ENCODE measurements at places on chromosomes 13 and 19.

DNA sequence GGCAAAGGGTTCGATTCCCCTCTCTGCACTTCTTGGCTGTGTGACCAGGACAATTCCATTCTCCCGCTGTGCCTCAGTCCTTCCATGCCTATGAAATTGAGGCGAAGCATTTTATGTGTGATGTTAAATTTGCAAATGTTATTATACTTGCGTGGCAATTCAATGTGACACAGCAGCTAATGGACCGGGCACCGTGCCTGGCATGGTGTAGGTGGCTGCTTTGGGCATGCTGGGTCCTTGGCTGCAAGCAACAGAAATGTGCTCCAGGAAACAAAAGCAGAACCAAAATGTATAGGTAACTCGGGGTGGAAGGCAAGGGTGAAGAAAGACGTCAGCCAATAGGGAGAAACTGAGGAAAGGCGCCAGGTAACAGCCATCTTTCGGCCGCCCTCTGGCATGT, 37.1 kb downstream of the TINCR start:
- no peak for DNase-seq

DNA sequence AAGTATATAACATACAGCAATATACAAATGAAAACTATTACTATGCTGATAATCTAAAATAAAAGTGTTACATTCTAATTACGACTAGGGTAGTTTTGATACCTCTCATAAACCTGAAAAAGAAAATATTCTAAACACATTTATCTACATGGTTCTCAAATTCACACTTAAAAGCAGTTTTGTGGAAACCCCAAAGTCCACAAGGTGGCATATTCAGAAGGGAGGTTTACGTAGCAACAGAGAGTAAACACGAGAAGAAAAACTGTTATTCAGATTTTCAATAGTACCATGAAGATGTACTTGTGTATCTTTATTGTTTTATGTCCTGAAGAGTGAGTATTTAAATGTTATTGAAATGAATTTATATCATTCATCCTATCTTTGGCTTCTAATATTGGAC, 275.9 kb upstream of the KLHL1 start:
- no peak for DNase-seq

DNA sequence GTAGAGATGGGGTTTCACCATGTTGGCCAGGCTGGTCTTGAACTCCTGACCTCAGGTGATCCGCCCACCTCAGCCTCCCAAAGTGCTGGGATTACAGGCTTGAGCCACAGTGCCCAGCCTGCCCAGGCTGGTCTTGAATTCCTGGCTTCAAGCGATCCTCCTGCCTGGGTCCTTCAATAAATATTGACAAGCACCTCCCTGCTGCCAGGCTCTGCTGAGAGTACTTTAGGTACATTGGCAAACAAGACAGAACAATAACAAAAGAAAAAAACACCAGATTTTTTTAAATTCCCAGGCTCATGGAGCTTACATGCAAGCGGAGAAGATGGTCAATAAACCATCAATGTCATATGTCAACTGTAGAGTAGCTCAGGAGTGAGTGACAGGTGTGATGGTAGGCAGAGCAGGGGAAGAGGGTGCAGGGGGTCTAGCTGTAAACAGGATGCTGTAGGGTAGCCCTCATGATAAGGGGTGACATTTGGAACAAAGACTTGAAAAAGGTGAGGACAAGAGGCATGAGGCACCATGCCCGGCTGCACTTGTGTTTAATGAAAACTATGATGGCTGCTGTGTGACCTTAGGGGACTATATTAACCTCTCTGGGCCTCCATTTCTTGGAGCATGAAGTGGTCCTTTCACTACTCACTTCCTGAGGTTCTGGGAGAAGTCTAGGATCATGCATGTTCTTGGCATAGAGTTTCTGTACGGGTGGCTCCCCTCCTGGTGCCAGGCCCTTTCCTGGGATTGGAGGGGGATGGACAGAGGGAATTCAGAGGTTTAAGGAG, 19.6 kb downstream of the SULT2B1 start:
- DNase-seq: no peak

DNA sequence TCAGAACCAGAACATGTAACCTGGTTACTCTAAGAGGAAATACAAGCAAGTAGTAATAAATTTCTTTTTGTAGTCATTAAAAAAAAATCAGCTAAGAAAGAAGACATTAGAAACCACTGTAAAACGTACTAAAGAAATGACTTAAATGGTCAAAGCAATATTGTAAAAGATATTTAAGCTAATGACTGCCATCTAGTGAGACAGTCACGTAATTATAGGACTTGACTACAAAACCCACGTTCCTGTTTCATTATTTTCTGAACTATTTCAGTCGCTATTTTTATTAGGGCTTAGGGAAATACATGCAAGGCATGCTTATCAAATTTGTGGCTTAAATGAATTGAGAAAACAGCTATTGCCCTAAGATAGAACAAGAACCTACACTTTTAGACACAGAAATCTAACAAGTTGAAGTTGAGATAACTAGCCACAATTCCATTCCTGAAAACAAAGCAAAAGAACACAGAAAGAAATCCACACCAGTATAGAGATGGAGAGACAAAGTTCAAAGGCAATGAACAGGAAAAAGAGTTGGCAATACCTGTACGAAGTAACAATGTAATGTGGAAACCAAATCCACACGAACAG, 17.9 kb downstream of the ALG5 start:
- DNase-seq: no peak

- DNase-seq: no peak
These were observed 49.8 kb downstream of the KLF2 start for GRCh38 chr19:16374436-16374835.

- no peak for DNase-seq
These were observed 1139.3 kb downstream of the DIAPH3 start for GRCh38 chr13:59024434-59024833.

DNA sequence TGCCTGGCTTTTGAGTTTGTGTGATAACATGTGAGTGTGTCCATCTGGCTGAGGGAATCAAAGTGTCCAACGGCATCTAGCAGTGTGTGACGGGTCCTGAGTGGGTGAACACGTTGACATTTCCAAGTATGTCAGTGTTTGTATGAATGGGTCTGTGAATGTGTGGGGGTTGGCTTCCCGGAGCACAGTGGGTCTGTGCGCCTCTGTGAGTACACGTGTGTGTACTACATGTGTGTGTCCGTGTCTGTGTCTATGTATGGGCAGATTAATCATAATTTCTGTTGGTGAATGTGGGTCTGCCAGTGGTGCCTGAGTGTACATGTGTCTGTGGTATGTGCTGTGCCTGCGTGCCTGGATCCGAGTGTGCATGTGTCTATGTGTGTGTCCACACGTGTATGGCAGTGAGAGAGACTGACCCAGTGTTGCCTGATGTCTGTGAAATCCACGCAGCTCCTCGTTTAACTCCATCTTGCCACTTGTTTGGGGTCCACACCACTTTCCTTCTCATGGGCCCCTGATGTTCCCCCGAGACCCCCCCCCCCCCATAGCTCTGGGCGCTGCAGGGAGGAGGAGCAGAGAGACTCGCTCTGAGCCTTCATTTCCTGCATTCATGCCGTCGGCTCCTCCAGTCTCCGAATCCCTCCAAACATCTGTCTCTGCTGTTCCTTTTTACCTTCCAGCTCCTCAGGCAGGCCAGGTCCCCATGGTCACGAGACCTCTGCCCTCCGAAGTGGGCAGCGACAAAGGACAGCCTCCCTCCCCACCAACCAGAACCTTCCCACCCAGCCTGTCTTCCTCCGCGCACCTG, 5.3 kb downstream of the CCDC8 start:
- DNase-seq: no peak

DNA sequence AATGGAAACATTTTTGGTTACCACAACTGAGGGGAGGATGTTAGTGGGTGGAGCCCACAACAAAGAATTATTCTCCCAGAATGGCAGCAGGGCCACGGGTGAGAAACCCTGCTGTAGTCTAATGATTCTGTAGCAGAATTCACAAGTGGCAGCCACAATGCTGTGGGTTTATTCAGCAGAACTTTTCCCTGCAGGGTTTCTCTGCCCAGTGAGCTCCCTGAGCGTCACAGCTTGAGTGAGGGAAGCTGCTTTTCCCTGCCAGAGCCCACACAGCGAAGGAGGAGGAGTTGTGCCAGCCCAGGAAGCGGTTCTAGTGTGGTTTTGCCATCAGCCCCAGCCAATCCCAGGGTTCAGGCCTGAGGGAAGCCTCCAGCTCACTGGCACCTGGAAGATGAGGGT, 4.4 kb downstream of the ATP12A start:
- no peak for DNase-seq

GRCh38 chr13:110387451-110388107, 80.5 kb downstream of the COL4A2 start:
- DNase-seq: peak; percentile 85

DNA sequence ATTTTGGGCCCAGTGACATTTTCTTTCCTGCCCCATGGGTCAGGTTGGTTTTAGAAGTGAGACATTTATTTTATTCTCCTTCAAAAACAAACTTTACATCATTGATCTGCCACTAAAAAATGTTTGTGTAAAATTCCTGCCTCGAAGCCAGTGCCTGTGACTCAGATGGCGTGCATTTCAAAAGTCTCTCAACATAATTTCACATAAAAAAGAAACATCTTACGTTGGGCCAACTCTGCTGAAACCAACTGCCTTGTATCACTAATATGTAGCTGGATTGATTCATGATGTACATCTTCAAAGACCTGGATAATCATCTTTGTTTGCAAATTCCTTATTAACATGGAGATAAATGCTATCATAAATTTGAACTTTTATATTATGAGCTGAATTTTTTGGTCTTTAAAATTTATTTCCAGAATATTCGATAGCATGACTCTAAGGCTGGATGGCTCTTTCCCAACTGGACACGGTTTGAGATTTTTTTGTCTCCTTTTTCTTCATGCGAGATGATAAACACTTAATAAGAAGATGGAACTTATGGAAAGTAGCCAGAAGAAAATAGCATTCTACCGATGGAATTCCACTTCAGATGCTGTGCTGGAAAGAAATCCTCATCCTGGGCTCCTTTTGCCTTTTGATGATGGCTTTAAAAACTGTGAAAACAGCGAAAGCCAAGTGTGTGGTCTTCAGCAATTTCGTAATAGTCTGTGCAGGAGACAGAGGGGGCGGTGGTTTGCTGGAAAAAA, 420.5 kb downstream of the FGF9 start:
- DNase-seq: no peak

DNA sequence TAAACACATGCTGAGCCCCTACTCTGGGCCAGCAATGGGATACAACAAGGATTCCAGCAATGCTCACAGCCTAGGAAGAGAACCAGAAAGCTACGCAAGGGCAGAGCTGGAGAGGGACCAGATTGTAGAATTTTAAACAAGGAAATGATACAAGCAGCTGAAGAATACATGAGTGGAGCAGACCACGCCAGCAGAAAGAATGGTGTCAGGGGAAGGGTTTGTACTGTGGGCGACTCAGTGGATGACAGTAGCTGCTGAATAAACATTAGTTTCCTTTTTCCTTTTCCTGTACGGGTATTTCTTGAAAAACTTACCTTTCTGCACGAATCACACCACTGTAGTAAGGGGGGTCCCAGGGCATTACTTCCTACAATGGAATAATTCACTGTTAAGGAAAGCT, 30.7 kb downstream of the MIPEP start:
- DNase-seq: no peak

GRCh38 chr13:24910502-24911132, 146.6 kb downstream of the RNF17 start:
- no peak for DNase-seq

DNA sequence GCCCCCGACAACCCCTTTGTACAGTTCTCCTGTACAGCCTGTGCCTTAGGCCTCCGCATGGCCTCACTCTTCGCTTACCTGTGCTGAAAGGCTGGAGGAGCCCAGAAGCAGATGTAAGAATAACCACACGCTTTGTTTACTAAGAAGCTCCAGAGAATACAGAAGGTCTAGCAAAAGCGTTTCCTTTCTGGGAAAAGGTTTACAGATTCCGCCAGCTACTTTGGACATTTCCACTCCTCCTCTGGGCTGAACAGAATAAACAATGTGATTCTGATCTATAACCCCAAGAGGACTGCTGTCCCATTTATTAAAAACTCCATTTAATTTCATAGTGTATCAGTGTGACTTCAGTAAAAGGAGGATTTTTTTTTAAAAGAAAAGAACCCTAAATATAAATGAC, 339.2 kb downstream of the DNAJC15 start:
- DNase-seq: no peak

- DNase-seq: no peak
These were observed 108.2 kb downstream of the EDNRB start for GRCh38 chr13:77810430-77810829.

DNA sequence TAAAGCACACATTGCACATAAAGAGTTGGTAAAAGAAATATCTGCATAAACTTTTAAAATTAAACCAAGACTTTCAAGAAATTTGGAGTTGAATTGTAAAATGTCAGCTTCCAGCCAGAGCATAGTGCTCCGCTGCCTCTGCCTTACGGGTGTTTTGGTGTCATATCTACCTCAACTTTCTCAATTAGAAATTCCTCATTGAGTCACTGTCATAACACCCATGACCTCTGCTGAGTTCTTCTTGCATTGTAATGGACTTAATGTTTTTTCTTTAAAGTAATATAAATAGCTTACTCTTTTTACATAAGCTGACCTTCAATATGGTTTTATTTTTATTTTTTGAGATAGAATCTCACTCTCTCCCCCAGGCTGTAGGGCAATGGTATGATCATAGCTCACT, 551.0 kb upstream of the NBEA start:
- DNase-seq: no peak

GRCh38 chr19:7931221-7932061, 5.5 kb upstream of the CTXN1 start:
- DNase-seq: no peak

DNA sequence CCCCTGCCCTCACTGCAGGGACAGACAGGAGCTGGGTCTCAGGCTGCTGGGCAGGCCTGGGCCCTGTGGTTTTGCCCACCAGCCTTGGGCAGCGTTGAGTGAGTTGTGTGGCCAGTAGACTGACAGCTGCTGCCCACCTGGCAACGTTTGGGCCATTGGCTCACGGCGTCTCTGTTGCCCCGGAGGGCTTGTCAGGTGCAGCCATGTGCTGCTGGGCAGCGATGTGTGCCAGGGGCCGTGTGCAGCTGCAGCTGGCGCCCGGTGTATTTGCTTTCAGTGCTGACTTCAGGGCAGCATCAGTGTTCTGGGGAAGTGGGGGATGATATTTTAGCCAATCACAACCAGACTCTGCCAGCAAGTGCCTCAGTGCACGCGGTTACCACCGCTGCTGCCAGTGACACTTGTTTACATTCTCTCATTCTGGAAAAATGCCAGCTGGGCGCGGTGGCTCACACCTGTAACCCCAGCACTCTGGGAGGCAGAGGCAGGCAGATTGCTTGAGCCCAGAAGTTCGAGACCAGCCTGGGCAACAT, 10.6 kb downstream of the FZR1 start:
- no peak for DNase-seq

- DNase-seq: peak; percentile 59
These were observed 5.6 kb downstream of the C5AR1 start for GRCh38 chr19:47315125-47315821.

- no peak for DNase-seq
These were observed 45.9 kb upstream of the ATP11A start for GRCh38 chr13:112643759-112644459.

- no peak for DNase-seq
These were observed 120.9 kb downstream of the DLEU7 start for GRCh38 chr13:50722440-50723125.

DNA sequence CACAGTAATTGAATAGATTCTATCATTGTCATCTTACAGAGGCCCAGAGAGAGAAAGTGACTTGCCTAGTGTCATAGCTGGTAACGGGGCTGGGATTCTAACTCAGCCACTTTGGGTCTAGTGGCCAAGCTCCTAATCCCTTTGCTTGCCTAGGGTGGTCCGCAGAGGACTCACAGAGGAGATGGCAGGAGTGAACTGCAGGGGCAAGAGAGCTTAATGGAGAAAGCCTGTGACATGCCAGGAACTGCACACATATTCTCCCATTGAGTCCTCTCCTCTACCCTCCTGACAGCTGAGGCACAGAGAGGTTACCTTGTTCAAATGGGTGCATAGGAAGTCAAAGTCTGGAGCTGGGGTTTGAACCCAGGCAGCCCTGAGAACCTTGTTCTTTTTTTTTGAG, 2.7 kb downstream of the LSR start:
- DNase-seq: no peak
